ENCODE measurements at places on chromosomes 7 and 10.

DNA sequence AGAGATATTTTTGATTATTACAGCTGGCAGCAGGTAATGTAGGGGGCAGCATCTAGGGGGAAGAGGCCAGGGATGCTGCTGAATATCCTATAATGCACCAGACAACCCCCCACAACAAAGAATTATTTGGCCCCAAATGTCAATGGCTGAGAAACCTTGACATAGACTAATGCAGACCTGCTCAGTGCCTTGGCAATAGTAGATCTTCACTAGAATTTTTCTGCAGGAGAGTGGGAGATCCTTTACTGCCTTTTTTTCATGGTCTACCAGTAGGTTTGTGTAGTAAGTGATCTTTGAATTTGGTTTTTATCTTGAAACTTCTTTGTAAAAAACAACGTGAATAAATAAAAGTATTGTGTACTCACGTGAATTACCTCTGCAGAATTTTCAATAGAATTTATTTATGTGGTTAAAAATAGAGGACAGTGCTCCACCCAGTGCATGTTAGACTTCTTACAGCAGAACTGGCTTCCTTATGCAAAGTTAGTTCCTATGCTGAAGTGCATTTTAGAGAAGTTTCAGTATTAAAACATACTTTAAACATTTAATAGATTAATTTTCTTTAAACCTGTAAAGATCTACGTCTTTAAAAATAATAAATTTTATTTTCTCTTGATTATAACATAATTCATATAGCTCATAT is 199.6 kb upstream of the HDAC9 start:
- no peak for DNase-seq

GRCh38 chr7:47497367-47498096 is 84.4 kb downstream of the TNS3 start:
- DNase-seq = no peak

- no peak for DNase-seq
Measured at GRCh38 chr10:33328253-33328652, 6.2 kb downstream of the NRP1 start.

DNA sequence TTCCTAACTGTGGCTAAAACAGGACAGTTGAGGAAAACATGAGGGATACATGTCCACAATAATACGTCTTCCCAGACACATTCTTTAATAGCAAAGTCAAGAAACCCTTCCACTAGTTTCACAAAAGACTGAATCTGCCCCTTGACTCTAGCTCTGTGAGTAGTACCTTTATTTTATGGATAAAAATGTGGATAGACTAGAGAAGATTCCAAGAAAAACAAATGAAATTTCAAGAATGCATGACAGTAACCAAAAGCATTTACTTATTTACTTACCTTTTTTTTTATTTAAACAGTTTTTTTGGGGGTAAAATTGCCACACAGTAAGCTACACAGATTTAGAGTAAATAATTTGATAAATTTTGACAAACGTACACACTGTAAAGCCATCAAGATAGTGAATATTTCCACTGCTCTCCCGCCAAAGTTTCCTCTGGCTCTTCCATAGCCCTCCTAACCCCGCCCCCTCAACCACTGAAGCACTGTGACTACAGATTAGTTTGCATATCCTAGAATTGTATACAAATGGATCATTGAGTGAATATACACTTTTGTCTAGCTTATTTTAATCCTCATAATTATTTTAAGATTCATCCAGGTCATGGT is 420.4 kb upstream of the ZMIZ1 start:
- DNase-seq = no peak

DNA sequence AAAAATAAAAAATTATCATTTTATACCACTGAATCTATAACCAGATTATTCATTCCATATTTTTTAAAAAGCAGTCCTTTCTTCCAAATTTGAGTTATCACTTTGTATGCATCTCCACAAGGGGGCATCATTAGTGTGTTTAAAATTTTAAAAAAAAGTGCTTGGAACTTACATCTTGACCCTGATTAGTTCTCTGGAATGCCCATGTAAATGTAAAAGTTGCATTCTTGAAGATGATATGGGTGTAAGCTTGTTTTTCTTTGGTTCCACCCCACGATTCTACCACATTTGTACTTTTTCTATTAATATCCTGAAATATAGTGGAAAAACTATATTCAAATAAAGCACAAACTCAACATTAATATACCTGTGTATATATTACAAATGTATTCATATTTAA is 144.9 kb downstream of the ELAPOR2 start:
- no peak for DNase-seq

DNA sequence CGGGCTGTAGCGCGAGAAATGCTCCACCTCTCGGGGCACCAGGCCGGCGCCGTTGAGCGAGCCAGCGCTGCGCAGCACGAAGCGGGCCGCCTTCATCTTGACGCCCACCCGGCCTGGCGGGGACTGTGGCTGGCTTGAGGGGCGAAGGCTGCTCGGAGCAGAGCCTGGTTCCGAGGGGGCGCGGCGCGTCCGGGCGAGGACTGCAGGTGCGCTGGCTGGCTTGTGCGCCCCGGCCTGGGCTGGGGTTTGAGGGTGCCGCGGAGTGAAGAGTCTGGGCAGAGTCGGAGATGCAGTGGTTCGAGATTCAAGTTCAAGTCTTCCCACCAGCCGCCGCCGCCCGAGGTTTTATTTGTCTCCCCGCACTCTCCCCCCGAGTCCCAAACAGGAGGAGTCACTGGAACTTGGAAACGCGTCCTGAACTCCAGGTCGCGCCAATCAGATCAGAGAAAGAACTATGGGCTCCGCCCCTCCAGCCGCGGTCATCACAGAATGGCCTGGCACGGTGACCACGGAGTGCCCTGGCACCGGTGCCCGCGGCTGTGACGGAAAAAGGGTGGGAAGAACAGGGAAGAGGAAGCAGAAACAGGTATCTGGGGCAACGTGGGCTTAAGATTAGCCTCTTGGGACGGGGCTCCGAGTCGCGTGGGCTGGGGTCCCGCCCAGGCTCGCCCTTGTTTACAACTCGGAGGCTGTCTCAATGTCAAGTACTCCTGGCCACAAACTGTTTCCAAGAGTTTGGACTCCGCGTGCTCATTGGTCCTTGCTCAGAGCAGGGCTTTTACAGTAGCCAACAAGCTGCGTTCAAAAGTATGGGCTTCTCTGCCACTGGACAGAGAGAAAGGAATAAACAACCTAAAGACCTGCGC is at the start of gene PDK4:
Gene PDK4 (minus strand): TSS at position 319 of the 866 bp plus-strand sequence. CDS start 223 bp downstream, at position 96.
- DNase-seq = no peak

GRCh38 chr10:11236234-11236633 is 218.6 kb downstream of the CELF2 start:
- no peak for DNase-seq

DNA sequence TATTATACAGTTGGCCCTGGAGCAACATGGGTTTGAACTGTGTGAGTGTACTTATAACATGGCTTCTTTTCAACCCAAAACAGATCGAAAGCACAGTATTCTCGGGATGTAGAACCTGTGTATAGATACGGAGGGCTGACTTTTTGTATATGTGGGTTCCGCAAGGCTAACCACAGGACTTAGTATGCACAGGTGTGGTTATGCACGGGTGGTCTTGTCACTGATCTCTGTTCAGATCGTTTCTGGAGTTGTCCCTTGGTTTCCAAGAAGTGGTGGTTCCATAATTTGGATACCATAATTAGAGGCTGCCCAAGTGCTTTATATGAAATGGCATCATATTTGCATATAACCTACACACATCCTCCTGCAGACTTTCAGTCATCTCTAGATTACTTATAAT is 10.9 kb upstream of the BHLHA15 start:
- DNase-seq = no peak

DNA sequence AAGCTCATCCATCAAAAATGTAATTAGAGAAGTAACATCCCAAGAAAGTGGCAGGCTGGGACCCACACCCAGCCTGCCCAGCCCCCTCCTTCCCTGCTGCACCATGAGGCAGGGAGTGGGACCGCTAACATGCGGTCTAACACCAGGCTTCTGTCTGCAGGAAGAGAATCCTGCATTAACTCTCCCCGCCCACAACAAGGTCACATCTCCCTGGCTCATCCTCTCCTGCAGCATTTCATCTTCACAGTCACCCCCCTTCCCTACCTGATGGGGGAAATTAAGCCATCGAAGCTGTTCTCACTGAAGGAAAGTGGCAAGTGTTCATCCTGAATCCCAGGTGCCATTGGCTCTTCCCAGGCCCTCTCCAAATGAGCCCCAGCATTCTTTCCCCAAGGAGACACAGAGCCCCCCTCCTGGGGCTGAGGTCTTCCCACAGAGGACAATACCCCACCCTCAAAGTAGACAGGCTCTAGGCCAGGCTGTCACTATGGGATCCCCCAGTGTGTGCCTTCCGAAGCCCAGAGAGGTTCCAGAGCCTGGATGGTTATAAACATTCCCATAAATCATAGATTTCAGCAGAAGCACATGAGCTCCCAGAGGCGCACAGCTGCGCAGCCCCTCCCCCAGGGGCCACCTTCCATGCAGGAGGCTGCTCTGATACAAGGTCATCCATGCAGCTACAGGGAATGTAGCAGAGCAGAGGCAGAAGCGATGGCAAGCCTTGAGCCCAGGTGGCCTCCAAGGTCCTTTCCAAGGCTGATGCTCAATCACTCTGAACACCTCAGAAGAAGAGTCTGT is 148.0 kb downstream of the OAT start:
- DNase-seq = no peak

DNA sequence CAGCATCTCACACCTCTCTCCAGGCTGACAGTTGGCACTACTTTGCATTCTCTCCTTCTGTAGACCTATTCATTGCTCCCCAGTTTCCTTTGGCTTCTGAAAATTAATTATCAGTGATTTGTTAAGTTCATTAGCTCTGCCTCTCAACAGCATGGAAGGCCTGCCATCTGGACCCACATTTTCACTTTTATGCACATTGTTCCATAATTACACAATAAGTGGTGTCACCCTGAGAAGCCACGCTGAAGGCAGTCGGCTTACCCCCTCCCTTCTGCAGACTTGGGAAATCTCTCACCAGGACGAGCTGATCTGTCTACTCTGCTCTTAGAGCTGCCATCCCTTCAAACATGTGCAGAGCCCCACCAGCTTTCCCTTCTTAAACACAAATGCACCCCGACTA is 64.7 kb downstream of the SLIT1 start:
- no peak for DNase-seq

DNA sequence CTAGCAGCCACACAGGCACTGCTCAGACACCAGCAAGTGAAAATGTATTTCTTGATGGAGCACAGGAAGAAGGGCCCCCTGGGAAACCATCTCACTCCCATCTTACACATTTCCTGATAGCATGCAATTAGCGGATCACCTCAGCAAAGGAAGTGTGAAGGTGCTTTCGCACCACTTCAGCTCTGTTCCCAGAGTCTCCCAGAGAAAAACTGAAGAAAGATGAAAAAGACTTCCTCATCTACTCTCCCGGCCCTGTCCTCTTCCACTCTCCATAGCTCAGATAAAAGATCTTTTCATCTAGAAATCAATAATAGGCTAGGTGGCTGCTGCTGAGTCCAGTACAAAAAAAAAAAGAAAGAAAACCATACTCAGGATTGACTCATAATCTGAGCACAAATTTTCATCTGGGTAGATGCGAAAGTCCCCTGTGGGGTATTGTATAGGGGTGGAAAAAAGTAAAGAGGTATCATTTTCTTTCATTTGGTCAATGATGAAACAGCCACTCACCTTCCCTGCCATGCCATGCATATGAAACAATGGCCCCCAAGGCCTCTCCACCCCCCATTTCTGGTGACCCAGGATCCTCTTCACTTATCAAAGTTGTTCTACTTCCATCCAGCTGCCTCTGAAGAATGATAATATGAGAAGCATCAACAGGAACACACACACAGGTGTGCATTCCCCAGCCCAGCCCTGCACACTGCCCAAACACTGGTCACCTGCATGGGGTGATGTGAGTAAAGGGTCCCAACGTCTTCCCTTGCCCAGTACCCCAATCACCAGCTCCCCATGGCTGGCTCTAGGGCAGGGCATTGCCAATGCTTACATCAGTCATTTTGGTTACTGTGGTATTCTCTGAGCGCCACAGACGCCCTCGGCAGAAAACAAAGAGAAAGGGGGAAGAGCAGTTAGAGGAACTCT is 48.8 kb upstream of the DGKI start:
- DNase-seq = no peak

- no peak for DNase-seq
Measured at GRCh38 chr10:5595994-5596471, 70.4 kb downstream of the ASB13 start.

DNA sequence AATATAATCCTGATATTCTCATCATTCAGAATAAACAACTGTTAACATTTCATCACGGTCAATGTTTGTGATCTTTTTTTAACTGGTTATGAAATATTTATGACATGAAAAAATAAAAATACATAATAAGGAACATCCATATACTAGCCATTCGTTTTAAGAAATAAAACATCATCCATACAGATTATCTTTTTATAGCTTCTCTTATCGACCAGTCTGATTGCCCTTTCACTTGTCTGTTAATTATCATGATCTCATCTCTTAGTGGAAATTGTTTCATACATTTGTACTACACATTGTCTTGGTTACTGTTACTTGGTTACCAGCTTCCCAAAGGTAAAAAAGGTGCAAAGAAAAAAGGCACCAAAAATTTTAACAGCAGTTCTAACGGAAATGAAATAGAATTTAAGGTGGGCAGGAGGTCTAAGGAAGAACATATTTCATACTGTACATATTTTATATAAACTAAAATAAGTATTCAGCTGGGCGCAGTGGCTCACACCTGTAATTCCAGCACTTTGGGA is 8.4 kb downstream of the ARHGAP21 start:
- DNase-seq = no peak

DNA sequence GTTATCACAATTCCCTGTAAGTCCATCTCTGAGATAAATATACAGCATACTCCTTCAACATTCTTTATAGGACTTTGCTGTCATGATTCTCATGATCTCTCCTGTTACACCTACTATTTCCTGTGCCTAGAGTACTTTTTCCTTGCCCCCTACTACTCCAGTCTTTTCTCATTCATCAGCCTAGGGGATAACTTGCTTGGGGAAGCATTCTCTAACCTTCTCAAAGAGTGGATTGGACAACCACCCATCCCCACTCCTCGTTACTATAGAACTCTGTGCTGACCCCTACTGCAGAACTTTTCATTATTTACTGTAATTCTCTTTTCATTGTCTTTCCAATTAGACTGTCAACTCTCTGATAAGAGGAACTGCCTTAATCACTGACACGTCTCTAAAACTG is 57.4 kb upstream of the TFEC start:
- DNase-seq = no peak

DNA sequence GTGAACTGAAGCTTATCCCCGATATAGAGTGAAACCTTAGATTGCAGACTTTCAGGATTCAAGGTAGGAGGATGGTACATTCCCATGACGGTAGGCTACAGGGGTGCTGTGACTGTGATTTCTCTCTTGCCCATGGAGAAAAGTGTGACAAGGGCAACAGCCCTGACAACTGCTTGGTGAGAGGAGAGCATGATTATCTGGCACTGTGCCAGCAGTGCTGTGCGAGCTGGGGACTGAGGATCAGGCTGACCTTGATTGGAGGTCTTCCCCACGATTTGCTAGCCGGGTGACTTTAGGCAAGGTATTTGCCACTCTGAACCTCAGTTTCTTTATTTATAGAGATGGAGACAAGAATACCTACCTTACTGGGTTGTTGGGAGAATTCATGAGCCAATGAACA is 229.5 kb downstream of the PTEN start:
- peak; percentile 49 for DNase-seq

- no peak for DNase-seq
Measured at GRCh38 chr10:3046981-3047547, 20.3 kb upstream of the PFKP start.

All from NCI-H345 (cell line).